Astrocyte (in vitro differentiated cells and primary cell): ENCODE measurements at places on chromosomes 13 and 19. TPM values are rescaled to one million over a fixed set of nuclear protein-coding genes. Genes with fewer than 3 reads are reported as not detected.

DNA sequence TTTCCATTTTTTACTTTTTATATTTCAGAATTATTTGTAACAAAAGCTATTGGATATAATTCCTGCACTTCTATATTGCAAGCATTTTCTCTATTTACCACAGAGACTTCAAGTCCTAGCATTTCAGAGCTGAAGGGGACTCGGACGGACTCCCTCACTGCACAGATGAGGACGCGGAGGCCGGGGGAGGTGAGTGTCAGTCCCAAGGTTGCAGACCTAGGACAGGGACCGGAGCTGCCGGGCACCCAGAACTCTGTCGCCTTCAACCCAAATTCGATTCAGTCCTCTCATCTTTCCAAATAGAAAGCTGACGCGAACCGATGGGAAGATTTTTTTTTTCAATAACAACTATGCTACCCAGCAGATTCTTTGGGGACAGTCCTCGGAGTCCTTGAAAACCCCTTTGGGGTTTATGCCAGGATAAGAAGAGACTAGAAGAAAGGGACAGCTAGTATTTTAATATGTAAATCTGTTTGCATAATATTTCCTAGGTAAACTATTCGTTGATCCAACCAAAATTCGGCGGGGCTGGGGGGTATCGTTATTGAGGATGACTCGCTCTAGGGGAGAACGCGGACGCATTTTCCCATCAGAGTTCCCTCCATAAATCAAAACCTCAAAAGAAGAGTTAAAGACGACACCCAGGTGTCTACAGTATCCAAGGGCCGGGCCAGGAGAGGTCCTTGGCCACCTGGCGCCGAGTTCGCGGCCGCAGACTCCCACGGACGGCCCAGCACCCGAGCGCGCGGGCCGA, 803 bp downstream of the FLT3 start:
- no peak for DNase-seq

GRCh38 chr19:55116859-55117662, at the start of gene PPP1R12C:
TSS of gene PPP1R12C (minus strand) at chr19:55117637. CDS start at chr19:55117543, 94 bp downstream.
- DNase-seq, result no peak

DNA sequence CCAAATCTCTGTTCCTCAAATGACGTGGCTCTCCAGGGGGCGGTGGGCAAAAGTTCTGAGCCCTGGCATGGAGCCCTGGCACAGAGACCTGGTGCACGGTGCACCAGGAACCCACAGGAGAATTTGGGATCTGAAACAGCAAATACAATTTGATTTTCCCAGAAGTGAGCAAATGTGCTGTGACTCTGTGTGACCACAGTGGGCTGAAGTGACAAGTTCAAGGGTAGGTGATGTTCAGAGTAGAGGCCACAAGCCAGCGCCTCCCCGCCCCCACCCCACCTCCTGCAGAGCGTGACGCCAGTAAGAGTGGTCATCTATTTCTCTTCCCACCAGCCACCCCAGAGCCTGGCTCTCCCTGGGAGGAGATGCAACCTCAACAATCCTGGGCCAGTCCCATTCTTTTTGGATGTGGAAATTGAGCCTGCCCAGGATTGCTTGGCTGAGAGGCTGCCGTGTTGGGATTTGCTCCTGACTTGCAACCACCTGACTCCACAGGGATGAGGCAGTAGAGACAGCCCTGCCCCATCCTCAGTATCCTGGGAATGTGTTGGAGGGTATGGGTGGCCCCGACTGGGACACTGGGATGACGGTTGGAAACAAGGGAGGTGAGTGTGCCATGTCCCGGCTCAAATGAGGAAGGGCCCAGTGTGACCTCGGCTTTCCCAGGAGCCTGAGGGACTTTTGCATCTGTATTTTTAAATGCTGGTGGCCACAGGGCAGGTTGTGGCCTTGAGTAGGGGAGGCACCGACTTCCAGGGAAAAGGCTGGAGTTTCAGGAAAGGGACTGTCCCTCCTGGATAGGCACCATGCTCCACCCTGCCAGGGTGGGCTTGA, 11.1 kb upstream of the BCL3 start:
- DNase-seq, result peak; percentile 82

PTGER1 gene
- total RNA-seq, result 0.41 and 0.91 TPM in 2 replicates

ZNF223 gene
- 3.5 and 4.1 TPM in 2 replicates for total RNA-seq
